ENCODE measurements at places on chromosomes 2 and 18.

GRCh38 chr2:157061799-157062198 is 195.7 kb upstream of the GALNT5 start:
- no peaks in the 10 kb centered on the region for H3K27me3 ChIP-seq
- H3K36me3 ChIP-seq, result no peaks in the 10 kb centered on the region
- H3K4me3 ChIP-seq, result no peak overlapping the region
- no peak for DNase-seq
- H3K27ac ChIP-seq, result no peak overlapping the region

GRCh38 chr2:75489721-75490120 is 71.0 kb downstream of the EVA1A start:
- no peak overlapping the region for H3K27ac ChIP-seq
- no peak for DNase-seq
- H3K36me3 ChIP-seq, result no peaks in the 10 kb centered on the region
- no peaks in the 10 kb centered on the region for H3K27me3 ChIP-seq
- no peak overlapping the region for H3K4me3 ChIP-seq

DNA sequence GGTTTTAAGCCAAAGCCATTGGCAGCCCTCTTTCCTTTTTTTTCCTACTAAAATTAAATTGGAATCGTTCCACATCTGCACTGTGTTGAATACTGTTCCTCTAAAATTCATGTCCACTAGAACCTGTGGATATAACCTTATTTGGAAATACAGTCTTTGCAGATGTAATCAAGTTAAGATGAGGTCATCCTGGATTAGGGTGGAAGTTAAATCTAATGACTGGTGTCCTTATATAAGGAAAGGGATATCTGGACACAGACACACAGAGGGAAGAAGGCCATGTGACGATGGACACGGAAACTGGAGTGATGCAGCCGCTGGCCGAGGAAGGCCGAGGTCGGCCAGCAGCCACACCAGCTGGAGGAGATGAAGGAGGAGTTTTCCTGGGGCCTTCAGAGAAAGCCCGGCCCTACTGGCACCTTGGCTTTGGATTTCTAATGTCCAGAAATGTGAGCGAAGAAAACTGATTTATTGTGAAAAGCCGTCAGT is 49.4 kb downstream of the LONRF2 start:
- peak overlapping the region; percentile 46 for H3K27ac ChIP-seq
- no peak for DNase-seq
- H3K4me1 ChIP-seq, result no peaks in the 10 kb centered on the region
- no peak overlapping the region for H3K4me3 ChIP-seq

- H3K4me1 ChIP-seq, result peaks cover 10% of the 10 kb centered on the region
- H3K27ac ChIP-seq, result no peak overlapping the region
- H3K36me3 ChIP-seq, result no peaks in the 10 kb centered on the region
- H3K4me3 ChIP-seq, result no peak overlapping the region
- no peak for DNase-seq
These were observed 61.8 kb downstream of the TBC1D8 start for GRCh38 chr2:101089419-101089818.

- no peak overlapping the region for H3K4me3 ChIP-seq
- no peaks in the 10 kb centered on the region for H3K36me3 ChIP-seq
- no peak for DNase-seq
- H3K27ac ChIP-seq, result no peak overlapping the region
These were observed 1265.5 kb upstream of the ACVR2A start for GRCh38 chr2:146579147-146579930.

GRCh38 chr2:157538064-157538463 is 90.6 kb downstream of the ACVR1C start:
- no peaks in the 10 kb centered on the region for H3K27me3 ChIP-seq
- H3K36me3 ChIP-seq, result no peaks in the 10 kb centered on the region
- H3K4me1 ChIP-seq, result no peaks in the 10 kb centered on the region
- H3K27ac ChIP-seq, result no peak overlapping the region
- H3K4me3 ChIP-seq, result no peak overlapping the region

DNA sequence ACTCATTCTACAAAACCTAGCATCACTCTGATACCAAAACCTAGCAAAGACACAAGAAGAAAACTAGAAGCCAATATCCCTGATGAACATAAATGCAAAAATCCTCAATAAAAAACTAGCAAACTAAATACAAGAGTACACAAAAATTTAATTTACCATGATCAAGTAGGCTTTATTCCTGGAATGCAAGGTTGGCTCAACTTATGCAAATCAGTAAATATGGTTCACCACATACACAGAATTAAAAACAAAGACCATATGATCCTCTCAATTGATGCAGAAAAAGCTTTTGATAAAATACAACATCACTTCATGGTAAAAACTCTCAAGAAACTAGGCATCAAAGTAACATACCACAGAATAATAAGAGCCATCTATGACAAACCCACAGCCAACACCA is 188.3 kb downstream of the ETAA1 start:
- no peak for DNase-seq
- H3K4me3 ChIP-seq, result no peak overlapping the region
- no peak overlapping the region for H3K27ac ChIP-seq
- H3K36me3 ChIP-seq, result no peaks in the 10 kb centered on the region
- H3K4me1 ChIP-seq, result no peaks in the 10 kb centered on the region
- H3K27me3 ChIP-seq, result no peaks in the 10 kb centered on the region

DNA sequence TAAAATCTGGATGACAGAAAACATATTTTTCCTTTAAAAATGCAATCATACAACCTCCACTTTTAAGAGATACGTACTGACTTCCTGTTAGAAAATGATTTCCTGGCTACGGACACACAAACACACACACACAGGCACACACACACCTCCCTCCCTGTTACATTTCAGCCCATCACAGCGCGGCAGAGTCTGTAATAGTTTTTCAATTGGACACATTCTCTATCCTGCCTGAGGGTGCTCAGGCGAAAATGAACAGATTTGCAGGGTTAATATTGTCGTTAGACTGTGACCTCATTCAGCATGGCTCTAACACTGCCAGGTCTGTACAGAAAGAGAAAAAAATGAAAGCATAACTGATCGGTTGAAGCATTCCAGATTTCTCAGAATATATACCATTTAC is 45.0 kb downstream of the KCTD1 start:
- H3K36me3 ChIP-seq, result peaks cover 5% of the 10 kb centered on the region
- H3K4me3 ChIP-seq, result no peak overlapping the region
- H3K27me3 ChIP-seq, result no peaks in the 10 kb centered on the region
- no peaks in the 10 kb centered on the region for H3K4me1 ChIP-seq

- peaks cover 7% of the 10 kb centered on the region for H3K4me1 ChIP-seq
- H3K27ac ChIP-seq, result no peak overlapping the region
- no peaks in the 10 kb centered on the region for H3K36me3 ChIP-seq
- no peaks in the 10 kb centered on the region for H3K27me3 ChIP-seq
These were observed 126.8 kb downstream of the SEPTIN10 start for GRCh38 chr2:109486711-109487535.

DNA sequence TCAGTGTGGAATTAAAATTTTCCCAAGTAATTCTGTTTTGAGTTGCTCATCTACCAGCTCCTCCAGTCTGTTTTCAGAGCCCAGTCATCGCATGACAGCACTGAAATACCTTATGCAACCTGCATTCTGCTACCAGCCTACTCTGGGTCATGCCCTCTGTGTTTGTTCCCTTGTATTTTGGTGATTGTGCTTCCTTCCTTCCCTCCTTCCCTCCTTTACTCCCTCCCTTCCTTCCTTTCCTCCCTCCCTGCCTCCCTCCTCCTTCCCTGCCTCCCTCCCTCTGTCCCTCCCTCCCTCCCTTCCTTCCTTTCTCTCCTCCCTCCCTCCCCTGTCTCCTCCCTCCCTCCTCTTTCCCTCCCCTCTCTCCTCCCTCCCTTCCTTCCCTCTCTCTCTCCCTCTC is 289.6 kb downstream of the CDH2 start:
- no peaks in the 10 kb centered on the region for H3K4me1 ChIP-seq
- H3K27me3 ChIP-seq, result no peaks in the 10 kb centered on the region

GRCh38 chr2:172434821-172435605 is 7.6 kb downstream of the ITGA6 start:
- DNase-seq, result no peak
- no peak overlapping the region for H3K27ac ChIP-seq
- H3K4me3 ChIP-seq, result no peak overlapping the region
- no peaks in the 10 kb centered on the region for H3K36me3 ChIP-seq
- H3K4me1 ChIP-seq, result peaks cover 59% of the 10 kb centered on the region
